ENCODE measurements at places on chromosomes 12 and 14.

DNA sequence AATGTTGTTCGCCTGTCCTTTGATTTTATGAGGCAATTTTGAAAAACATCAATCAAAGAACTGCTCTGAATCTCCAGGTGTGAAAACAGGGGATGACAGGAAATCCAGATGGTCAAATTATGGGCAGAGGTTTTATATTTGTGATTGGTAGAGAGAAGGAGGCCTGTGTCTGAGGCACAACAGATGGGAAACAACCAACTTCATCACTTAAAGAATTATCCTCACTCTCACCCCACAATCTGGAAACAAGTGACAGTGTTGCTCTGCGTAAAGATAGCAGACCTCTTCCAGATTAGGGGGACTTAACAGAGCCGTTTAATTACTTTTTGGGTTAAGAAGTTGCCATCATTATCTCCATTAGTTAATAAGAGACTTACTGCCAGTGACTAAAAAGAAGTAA lies 64.1 kb upstream of the EGLN3 start:
- no peak for DNase-seq

- no peak for DNase-seq
Observed at GRCh38 chr12:106769546-106769945, 4.9 kb upstream of the RIC8B start.

- DNase-seq = no peak
Observed at GRCh38 chr12:111976291-111976690, 36.7 kb downstream of the TMEM116 start.

DNA sequence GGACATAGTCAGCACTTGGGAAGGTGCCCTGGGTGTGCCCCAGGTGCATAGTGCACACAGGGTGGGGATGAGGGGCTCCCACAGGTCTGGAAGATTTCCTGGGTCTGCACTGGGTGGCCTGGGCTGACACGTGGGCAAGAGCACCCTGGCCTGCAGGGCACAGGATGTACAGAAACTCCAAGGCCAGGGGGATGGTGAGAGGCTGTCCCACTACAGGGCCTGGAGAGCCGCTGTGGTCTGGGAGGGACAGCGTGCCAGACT lies 35.8 kb upstream of the PPP1R13B start:
- DNase-seq = no peak

GRCh38 chr12:123035841-123036240 lies 55.4 kb downstream of the ARL6IP4 start:
- no peak for DNase-seq

DNA sequence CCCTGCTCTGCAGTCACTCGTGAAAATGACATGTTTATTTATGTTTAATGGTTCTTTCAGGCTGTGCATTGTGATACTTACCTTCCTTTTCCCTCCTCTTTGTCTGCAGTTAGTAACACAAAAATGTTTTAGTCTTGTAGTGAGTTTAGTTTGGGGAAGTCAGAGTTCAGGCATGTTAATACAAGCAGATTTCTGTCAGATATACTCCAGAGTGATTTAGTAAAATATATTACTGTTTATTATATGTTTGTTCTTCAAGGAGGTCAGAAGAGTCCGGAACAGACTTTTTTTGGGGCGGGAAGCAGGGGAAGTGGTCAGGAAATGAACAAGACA lies 28.7 kb downstream of the MSRB3 start:
- DNase-seq = no peak

DNA sequence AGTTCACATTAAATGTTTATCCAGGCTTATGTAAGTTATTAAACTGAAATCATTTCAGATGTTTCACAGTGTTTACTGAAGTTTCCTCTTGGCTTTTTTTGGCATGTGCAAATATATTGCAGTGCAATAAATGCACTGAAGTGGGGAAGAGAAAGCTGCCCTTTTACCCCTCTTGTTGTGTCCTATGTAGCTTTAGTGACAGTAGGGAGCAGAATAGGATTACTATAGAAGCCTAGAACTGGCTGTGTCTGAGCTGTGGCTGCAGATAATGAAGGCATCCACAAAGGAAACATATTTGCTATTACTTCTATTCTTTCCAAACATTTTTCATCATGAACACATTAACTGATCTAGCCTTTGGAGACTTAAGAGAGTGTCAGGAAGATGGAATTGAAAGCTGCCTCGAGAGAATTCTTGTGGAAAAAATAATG lies 24.1 kb upstream of the CNTN1 start:
- DNase-seq = no peak

DNA sequence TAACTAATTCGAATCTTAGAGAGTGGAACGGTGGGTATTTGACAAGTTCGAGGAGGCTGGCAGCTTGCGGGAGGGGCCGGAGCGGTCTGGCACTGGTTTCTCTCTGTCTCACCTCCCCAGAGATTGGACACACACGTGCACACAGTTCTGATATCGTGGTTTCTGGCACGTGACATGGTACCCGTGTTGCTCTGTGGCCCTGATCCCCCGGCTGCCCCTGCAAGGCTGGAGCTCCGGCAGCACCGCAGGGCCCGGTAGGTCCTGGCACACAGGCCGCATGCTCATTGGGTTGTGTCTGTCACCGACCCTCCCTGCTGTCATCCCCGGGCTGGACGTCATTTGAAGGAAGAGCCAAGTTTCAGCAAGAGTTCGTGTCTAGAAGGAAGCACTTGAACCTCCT lies 82.7 kb downstream of the PPP2R5C start:
- DNase-seq = no peak

DNA sequence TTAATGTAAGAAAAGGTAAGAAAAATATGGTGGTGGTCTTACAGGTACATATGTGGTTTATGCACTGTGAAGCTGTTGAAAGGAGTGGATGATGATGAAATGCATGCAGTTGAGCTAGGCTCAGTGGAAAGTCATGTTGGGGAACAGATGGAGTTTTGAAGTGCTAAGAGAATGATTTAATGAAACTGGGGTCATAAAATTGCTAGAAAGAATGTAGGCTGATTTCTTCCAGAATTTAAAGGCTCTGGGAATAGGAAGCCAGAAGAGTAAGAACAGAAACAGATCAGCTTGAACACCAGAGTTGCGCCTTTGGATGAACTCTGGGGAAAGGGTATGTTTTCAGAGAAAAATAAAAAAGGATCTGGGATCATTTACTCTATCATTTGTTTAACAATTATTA lies 146.5 kb downstream of the MON2 start:
- no peak for DNase-seq

DNA sequence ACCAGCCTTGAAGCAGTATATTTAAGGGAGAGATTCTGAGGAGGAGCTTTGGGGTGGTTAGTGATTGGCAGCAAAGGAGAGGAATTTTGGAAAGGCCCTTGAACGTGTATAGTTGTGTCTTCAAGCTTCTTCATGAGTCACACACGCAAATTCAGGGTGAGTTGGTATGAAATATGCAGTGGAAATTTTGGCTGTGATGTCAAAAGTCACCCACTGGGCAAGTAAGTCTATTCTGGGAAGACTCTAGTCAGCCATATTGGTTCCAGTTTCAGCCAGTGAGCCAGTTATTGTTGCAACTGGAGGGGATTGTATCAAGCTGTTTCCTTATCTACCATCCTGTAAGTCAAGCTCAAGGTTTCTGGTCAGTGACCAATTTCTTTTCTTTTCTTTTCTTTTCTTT lies 32.0 kb upstream of the VASH1 start:
- no peak for DNase-seq

DNA sequence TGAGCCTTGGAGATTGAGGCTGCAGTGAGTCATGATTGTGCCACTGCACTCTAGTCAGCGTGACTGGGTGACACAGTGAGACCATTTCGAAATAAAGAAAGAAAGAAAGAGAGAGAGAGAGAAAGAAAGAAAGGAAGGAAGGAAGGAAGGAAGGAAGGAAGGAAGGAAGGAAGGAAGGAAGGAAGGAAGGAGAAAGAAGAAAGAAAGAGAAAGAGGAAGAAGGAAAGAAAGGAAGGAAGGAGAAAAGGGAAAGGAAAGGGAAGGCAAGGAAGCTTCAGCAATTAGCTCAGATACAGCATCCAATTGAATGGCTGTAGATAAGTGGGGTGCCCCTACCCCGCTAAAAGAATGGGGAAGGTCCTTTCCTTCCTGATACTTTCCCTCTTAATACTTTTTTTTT lies 9.5 kb upstream of the NAA30 start:
- no peak for DNase-seq

- DNase-seq = no peak
Observed at GRCh38 chr12:835754-836518, 83.6 kb downstream of the WNK1 start.

GRCh38 chr12:89977405-89978085 lies 268.9 kb upstream of the ATP2B1 start:
- DNase-seq = no peak

- DNase-seq = no peak
Observed at GRCh38 chr14:105682956-105683570, 156.7 kb downstream of the TMEM121 start.

DNA sequence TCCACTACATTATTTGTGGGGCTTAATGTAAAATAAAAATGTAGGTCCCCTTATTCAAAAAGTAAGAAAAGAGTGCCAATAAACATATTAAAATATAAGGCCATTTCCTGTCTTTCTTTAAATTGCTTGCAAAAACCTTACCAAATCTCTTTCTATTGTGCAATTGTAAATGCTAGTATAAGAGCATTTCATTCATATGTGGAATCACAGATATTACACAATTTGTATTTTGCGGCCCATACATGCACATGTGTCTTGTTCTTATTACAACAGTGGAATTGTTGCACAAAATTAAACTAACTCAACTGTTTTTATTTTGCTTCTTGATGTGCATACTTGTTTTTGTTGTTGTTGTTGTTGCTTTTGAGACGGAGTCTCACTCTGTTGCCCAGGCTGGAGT lies 20.1 kb upstream of the CRADD start:
- no peak for DNase-seq

- no peak for DNase-seq
Observed at GRCh38 chr14:73239393-73240241, 2.3 kb downstream of the PAPLN start.

- DNase-seq = no peak
Observed at GRCh38 chr14:35085441-35085840, 36.3 kb downstream of the PPP2R3C start.

DNA sequence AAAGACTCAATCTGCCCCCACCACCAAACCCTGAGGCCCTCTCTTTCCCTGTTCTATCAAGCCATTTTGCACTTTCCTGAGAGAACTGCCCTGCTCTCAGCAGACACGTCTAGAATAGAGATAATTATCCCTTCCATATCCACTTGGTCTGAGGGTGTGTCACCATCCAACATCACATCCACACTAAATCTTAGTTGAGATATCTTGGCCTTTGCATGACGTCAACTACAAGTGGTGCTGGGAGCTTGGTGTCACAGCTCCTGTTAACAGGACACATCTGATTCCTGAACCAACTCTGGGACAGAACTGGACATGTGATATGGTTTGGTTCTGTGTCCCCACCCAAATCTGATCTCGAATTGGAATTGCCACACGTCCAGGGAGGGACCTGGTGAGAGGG lies 1109.2 kb downstream of the TMEM121 start:
- no peak for DNase-seq

DNA sequence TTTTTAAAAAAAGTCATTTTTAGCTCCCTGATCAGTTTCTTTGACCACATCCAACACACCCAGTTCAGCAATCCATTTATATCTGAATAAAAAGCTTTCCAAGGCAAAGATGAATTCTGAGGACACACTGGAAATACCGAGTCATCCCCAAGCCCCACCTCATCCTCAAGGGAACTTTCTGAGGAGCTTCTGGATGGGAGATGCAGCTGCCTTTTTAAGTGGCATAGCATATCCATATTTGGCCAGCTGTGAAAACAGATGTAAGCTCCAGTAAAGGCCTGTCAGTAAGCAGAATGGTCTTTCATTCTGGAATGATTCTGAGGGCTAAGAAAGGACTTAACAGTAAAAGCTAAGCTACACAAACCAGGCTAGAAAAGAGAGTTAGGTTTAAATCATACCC lies 18.4 kb downstream of the ZFYVE1 start:
- no peak for DNase-seq

GRCh38 chr14:65491274-65491673 lies 78.7 kb downstream of the FUT8 start:
- no peak for DNase-seq

DNA sequence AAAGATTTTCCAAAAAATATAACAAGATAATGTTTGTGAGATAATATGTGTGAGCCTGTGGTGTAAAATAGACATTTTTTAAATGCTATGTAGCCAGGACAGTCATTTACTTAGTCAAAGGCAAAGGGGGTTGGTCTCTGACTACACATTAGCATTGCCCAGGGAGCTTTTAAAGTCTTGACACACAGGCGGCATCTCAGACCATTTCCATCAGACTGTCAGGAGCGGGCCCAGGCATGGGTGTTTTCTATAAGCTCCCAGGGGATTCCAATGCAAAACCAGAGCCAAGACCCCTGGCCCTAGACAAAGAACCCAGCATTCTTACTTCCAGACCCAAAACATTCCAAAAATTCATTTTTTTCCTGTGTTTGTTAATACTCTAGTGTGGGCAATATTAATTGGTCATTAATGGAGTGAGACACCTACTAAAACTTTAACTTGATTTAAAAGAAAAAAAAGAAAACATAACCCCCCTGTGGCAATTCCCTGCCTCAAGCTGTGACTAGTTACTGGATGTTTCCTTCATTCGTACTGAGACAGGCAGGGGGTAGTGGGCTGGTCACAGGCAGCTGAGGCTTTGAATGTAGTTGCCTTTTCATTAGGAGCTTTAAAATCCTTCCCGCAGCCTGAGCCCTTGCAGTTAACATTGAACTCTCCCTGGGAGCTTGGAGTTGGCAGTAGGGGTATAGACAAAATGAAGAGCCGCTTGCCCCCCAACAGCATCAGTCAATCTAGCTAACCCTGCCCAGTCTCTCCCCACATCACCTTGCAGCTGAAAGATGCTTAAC lies 103.7 kb downstream of the CMKLR1 start:
- no peak for DNase-seq

GRCh38 chr12:51980051-51980808 lies 26.5 kb upstream of the TAMALIN start:
- DNase-seq = peak; percentile 60

GRCh38 chr12:119710965-119711551 lies 43.1 kb downstream of the PRKAB1 start:
- no peak for DNase-seq

DNA sequence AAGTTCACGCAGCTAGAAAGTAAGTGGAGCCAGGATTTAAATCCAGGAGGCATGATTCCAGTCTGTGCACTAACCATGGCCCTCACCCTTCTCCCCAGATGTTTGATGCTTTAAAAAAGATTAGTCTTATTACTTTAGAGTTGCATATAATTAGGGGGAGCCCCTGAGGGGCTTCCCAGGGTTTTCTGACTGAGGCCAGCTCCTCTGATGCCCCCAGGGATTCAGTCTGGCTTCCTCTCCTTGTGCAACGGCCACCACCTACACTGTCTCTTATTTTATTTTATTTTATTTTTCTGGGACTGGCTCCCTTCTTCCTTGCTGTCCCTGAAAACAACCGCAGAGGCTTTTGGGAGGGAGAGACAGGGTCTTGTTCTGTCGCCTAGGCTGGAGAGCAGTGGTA lies 22.6 kb downstream of the CLSTN3 start:
- DNase-seq = no peak

- DNase-seq = peak; percentile 38
Observed at GRCh38 chr12:1605129-1606020, 11.0 kb upstream of the FBXL14 start.

- no peak for DNase-seq
Observed at GRCh38 chr12:23843958-23844357, 105.5 kb downstream of the SOX5 start.

Measured in activated T-cell treated with anti-CD3 and anti-CD28 coated beads for 24 hours (primary cell).